ENCODE measurements at places on chromosomes 13 and 19. TPM values are rescaled to one million over a fixed set of nuclear protein-coding genes. Genes with fewer than 3 reads are reported as not detected.
A peak's percentile ranks its signal among the peaks of the same experiment; 100 is the strongest.

- peak overlapping the region; percentile 86 for H3K27ac ChIP-seq
- DNase-seq, result peak; percentile 26
- no peaks in the 10 kb centered on the region for H3K36me3 ChIP-seq
- no peaks in the 10 kb centered on the region for H3K27me3 ChIP-seq
- H3K4me3 ChIP-seq, result peak overlapping the region; percentile 1
- peaks cover 72% of the 10 kb centered on the region for H3K4me1 ChIP-seq
Observed at GRCh38 chr19:5961969-5962945, 15.7 kb downstream of the RANBP3 start.

- DNase-seq, result no peak
- no peaks in the 10 kb centered on the region for H3K36me3 ChIP-seq
- no peaks in the 10 kb centered on the region for H3K27me3 ChIP-seq
Observed at GRCh38 chr19:55907746-55908145, 24.4 kb downstream of the NLRP13 start.

DNA sequence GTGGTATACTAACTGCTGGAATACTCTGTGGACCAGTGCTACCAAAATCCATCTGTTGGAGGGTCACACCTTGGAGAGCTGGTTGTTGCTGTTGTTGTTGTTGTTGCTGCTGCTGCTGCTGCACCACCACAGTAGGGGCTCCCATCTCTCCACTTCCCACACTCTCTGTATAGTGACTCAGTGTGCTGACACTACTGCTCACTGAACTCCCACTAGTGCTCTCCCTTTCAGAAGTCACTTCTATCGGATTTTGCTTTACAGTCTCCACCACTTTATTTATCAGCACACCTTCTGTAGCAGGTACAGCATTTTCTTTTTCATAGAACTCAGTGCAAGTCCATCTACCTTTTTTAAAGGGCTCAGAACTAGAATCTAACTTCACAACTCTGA, 1.7 kb downstream of the TSC22D1 start:
- H3K36me3 ChIP-seq, result no peaks in the 10 kb centered on the region
- peaks cover 51% of the 10 kb centered on the region for H3K4me1 ChIP-seq
- H3K27ac ChIP-seq, result no peak overlapping the region
- no peak overlapping the region for H3K4me3 ChIP-seq
- no peaks in the 10 kb centered on the region for H3K27me3 ChIP-seq

DNA sequence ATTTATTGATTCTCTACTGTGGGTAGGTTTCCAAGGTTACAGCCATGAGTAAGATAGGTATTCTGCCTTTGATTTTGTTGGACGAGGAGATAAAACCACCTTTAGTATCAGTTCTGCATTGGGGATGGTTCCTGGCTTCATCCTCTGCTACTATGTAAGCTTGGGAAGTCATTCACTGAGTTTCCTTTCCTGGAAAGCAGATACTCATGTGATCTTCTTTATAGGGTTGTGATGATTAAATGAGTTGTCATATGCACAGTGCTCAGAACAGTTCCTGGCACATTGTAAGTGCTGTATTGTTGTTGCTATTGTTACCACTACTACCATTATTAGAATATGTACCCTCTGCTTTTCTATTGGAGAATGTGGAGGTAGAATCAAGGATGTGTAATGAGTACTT, 13.1 kb upstream of the WTIP start:
- no peak overlapping the region for H3K27ac ChIP-seq
- H3K36me3 ChIP-seq, result peaks cover 22% of the 10 kb centered on the region
- DNase-seq, result no peak
- H3K4me3 ChIP-seq, result no peak overlapping the region
- H3K4me1 ChIP-seq, result no peaks in the 10 kb centered on the region

- no peaks in the 10 kb centered on the region for H3K27me3 ChIP-seq
- H3K4me3 ChIP-seq, result no peak overlapping the region
- no peak for DNase-seq
- no peaks in the 10 kb centered on the region for H3K36me3 ChIP-seq
- no peaks in the 10 kb centered on the region for H3K4me1 ChIP-seq
- H3K27ac ChIP-seq, result no peak overlapping the region
Observed at GRCh38 chr13:33649212-33649878, 168.6 kb upstream of the RFC3 start.

DNA sequence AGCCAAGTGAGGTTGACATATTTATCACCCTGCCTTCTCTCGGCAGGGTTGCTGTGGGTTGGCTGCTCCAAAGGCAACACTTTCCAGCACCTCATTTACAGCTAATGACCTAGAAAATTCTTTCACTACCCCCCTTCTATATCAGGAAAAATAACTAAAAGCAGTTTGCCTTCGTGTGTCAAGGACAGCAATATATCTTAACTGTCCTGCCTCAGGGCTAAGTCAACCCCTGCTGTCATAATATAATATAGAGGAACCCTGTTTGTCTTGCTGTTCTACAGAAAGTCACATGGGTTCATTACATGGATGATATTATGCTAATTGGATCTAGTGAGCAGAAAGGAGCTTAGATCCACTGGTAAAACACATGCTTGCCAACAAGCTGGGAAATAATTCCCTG, 28.1 kb upstream of the USP12 start:
- no peaks in the 10 kb centered on the region for H3K4me1 ChIP-seq
- H3K27me3 ChIP-seq, result no peaks in the 10 kb centered on the region
- H3K27ac ChIP-seq, result no peak overlapping the region

GRCh38 chr13:75486146-75487062, 4.4 kb upstream of the TBC1D4 start:
- DNase-seq, result no peak
- H3K4me1 ChIP-seq, result no peaks in the 10 kb centered on the region
- H3K36me3 ChIP-seq, result no peaks in the 10 kb centered on the region
- no peak overlapping the region for H3K27ac ChIP-seq
- no peaks in the 10 kb centered on the region for H3K27me3 ChIP-seq

DNA sequence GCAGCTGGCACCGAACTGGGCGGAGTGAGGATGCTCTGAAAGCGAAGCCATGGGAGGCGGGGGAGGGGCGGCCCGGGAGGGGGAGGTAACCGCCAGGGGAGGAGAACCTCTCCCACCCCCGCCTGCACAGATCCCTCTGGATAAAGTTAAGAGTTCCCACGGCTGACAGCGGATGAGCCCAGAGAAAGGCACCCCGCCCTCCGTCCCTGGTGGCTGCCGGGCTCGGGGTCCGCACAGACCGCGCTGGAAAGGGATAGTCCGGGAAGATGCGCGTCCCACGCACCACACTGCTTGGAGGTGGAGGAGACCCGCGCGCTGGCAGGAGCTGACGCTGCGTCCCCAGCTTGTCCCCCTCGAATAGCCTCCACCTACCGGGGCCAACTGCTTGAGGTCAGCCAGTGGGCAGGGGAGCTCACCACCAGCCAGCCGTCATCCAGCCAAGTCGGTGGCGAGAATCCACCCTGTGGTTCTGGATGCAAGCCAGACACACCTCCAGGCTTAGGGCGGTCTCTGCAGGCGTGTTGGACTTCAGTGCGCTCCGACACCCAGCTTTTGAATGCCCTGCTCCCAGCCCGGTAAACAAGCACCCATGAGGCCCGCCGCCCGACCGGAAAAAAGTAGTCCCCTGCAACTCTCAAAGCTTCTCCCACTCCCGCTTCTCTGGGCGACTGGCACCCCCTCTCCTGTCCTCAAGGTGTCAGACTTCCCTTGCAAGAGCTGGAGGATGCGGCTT, at the start of gene TRPC4:
Gene TRPC4 (minus strand): TSS at position 17 of the 733 bp plus-strand sequence. CDS start 86,439 bp downstream, outside the sequence.
- H3K27me3 ChIP-seq, result no peaks in the 10 kb centered on the region
- no peaks in the 10 kb centered on the region for H3K36me3 ChIP-seq
- peak within 1 kb of the TSS; percentile 12 for H3K27ac ChIP-seq
- peak within 1 kb of the TSS; percentile 54 for H3K4me3 ChIP-seq

DNA sequence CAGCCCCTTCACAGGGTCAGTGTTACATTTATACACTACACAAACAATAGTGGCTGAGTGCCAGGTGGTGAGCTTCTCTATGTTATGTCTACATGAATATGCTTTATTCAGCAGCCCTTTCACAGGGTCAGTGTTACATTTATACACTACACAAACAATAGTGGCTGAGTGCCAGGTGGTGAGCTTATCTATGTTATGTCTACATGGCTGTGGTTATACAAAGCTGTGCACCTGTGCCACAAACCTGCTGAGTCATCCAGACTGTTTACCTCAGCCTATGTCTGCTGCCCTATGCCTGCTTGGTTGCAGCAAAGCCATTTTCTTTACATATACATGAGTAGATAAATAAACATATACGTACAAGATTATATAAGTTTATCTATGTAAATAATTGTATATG, 76.5 kb downstream of the ZNF726 start:
- no peak overlapping the region for H3K27ac ChIP-seq
- no peak overlapping the region for H3K4me3 ChIP-seq
- no peak for DNase-seq
- H3K27me3 ChIP-seq, result no peaks in the 10 kb centered on the region
- no peaks in the 10 kb centered on the region for H3K4me1 ChIP-seq

DNA sequence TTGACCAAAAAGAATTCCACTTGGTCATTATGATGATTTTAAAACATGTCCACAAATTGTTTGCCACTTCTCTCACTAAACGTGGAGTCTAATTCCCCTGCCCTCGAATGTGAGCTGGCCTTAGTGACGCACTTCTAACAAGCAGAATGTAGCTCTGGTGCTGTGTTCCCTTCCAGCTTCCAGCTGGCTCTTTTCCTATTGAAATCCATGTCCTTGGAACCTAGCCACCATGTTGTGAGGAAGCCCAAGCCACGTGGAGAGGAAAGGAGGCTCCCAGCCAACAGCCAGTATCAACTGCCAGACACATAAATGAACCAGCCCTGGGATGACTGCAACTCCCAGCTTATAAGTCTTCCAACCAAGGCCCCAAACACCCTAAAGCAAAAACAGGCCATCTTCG, 23.6 kb upstream of the CEBPA start:
- H3K27me3 ChIP-seq, result no peaks in the 10 kb centered on the region
- DNase-seq, result peak; percentile 53
- no peak overlapping the region for H3K27ac ChIP-seq
- no peaks in the 10 kb centered on the region for H3K4me1 ChIP-seq
- no peak overlapping the region for H3K4me3 ChIP-seq

GRCh38 chr13:111846391-111847159, 220.4 kb upstream of the SOX1 start:
- no peaks in the 10 kb centered on the region for H3K4me1 ChIP-seq
- H3K27ac ChIP-seq, result no peak overlapping the region
- H3K36me3 ChIP-seq, result no peaks in the 10 kb centered on the region
- peaks cover 21% of the 10 kb centered on the region for H3K27me3 ChIP-seq

DNA sequence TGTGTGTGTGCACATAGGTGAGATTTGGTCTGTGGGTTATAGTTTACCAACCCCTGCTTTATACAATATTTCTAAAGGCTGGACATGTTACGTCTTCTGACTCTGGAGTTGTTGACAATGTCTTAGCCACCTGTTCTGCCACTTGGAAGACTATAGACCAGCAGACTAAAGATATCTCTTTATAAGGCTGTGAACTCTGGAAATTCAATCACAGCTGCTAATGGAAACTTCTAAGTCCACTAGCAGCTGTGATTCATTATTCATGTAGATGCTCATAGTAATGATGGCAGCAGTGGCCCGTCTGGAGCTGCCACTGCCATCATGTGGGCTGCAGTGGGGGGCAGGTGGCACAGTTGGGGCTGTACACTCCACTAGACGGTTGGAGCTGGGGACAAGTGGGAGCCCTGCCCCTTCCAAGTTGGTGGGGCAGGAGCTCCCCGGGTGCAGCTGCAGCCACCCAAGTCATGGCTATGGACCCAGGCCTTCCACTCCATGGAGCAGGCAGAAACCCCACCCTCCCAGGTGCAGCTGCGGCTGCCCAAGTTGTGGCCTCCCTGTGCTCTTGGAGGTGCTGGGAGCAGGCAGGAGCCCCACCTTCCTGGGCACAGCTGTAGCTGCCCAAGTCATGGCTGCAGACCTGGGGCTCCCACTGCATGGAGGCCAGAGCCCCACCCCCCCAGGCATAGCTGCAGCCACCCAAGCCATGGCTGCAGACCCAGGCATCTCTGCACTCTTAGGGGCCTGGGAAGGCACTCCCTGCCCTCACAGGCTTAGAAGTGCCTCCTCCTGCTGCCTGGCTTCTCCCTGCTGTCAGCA, 8.8 kb downstream of the IGFL4 start:
- no peaks in the 10 kb centered on the region for H3K27me3 ChIP-seq
- no peak overlapping the region for H3K4me3 ChIP-seq
- no peak for DNase-seq
- H3K27ac ChIP-seq, result no peak overlapping the region
- no peaks in the 10 kb centered on the region for H3K36me3 ChIP-seq

DNA sequence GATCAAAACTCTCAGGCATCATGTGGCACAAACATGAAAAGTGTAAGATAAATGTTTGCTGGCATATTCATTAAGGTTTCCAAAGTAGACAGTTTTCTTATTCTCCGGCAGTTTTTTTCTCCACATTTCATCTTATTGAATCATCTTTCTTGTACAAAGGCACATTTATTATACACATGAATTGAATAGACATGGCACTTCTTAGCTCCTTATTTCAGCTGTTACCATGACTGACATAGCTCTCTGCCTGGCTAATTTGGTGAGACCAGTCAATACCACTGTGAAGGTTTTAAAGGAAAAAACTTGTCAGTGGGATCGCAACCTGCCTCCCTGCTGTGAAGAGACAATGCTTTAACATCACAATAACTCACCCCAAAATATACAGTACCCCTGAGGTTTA, 285.0 kb upstream of the PCDH20 start:
- H3K4me3 ChIP-seq, result no peak overlapping the region
- no peaks in the 10 kb centered on the region for H3K4me1 ChIP-seq
- H3K36me3 ChIP-seq, result no peaks in the 10 kb centered on the region
- DNase-seq, result no peak

GRCh38 chr19:50979758-50980157, 4.0 kb downstream of the KLK7 start:
- no peak overlapping the region for H3K4me3 ChIP-seq
- no peaks in the 10 kb centered on the region for H3K36me3 ChIP-seq
- DNase-seq, result no peak
- no peaks in the 10 kb centered on the region for H3K27me3 ChIP-seq
- H3K4me1 ChIP-seq, result no peaks in the 10 kb centered on the region
- no peak overlapping the region for H3K27ac ChIP-seq

DNA sequence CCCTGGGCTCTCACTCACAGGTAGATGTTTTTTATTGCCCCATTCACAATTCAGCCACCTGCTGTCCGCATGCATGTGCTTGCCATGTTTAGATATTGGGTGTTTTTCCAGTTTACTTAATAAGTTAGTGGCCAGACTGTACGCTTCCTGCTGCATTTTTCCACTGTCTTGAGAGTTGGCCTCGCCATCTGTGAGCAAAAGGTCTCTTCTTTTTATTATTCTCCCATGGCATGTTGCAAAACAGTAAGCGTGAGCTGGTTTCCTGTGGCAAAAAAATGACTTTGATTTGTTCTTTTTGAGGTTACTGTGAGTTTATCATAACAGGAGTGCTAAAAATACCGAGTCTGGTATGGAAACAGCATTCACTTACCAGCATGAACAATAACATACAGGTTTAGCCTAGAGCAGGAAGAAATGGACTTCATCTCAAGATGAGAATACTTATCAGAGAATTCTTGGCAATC, 46.0 kb downstream of the SAE1 start:
- no peaks in the 10 kb centered on the region for H3K27me3 ChIP-seq
- peaks cover 18% of the 10 kb centered on the region for H3K4me1 ChIP-seq
- no peaks in the 10 kb centered on the region for H3K36me3 ChIP-seq
- peak overlapping the region; percentile 55 for H3K27ac ChIP-seq

GRCh38 chr19:5103061-5103701, 134.3 kb downstream of the KDM4B start:
- H3K4me1 ChIP-seq, result no peaks in the 10 kb centered on the region
- peaks cover 9% of the 10 kb centered on the region for H3K36me3 ChIP-seq
- H3K27ac ChIP-seq, result peak overlapping the region; percentile 41
- no peaks in the 10 kb centered on the region for H3K27me3 ChIP-seq
- H3K4me3 ChIP-seq, result no peak overlapping the region

CPB2 gene
- not detected for total RNA-seq

SYNGR4 gene
- total RNA-seq, result not detected

ELSPBP1 gene
- not detected for total RNA-seq

ALOX5AP gene
- 39.8 TPM for total RNA-seq

RB1 gene
- 48.8 TPM for total RNA-seq

ZNF442 gene
- 3.9 TPM for total RNA-seq

LILRA6 gene
- 10.2 TPM for total RNA-seq
